Stimulated activated naive CD8-positive, alpha-beta T cell treated with anti-CD3 and anti-CD28 coated beads, Interleukin-15, Interleukin-2, amounts not matched to agents 100 U/mL and 50 U/mL, for 24 hours (primary cell): ENCODE measurements at places on chromosomes 5 and 9.

GRCh38 chr9:96413302-96414221 is 4.6 kb downstream of the ZNF367 start:
- no peak for DNase-seq

GRCh38 chr5:35354751-35355150 is 124.5 kb upstream of the PRLR start:
- DNase-seq, result no peak

DNA sequence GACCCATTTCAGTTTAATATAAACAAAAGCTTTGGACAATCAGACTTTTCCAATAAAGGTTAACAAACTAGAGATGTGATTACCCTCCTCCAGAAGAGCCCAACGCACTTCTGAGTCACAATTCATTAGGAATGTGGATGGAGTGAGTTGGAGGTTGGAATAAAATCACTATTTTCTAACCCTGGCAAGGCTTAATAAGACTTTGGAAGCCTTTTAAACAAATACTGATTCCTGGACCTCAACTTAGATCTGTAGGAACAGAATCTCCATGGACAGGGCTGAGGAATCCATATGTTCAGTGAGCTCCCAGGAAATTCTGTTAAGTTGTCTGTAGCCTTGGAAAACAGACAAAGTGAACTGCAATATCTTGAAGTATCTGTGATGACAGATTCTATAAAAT is 233.5 kb upstream of the ELL2 start:
- no peak for DNase-seq

DNA sequence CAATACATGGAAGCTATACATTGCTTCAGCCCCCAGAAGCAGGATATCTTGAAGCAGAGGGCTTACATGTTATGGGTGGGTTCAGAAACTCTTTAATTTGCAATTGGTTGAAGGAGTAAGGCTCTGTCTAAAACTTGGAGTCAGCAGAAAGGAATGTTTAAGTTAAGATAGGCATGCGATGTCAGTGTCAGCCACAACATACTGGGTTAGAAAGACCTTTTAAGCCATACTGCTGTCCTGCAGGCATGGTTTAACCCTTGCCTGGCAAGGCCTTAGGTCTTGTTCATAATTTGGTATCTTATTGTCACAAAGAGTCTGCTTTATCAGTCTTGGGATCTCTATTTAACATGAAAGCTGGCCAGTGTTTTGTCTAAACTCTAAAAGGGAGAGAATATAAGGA is 1619.6 kb upstream of the WWC1 start:
- DNase-seq, result no peak

DNA sequence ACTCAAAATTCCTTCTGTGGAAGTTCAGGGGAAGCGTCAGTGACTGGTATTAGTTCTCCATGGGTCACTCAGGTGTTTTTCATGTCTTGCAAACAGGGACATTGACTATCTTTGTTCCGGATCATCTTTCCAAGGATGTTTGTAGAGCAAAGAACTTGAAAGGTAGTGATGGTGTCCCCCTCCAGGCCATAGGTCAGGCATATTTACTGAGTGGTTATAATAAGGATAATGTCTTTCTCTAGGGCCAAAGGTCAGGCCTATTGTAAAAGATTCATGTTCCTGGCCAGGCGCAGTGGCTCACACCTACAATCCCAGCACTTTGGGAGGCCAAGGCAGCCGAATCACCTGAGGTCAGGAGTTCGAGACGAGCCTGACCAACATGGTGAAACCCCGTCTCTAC is 614.8 kb downstream of the KIF4B start:
- no peak for DNase-seq

- no peak for DNase-seq
Observed at GRCh38 chr9:99199938-99200539, 21.7 kb downstream of the ALG2 start.

- DNase-seq, result no peak
Observed at GRCh38 chr5:126519637-126520592, 75.1 kb downstream of the ALDH7A1 start.

- no peak for DNase-seq
Observed at GRCh38 chr9:76502746-76503145, 43.8 kb downstream of the GCNT1 start.

- DNase-seq, result no peak
Observed at GRCh38 chr5:961002-961710, 47.4 kb upstream of the NKD2 start.

DNA sequence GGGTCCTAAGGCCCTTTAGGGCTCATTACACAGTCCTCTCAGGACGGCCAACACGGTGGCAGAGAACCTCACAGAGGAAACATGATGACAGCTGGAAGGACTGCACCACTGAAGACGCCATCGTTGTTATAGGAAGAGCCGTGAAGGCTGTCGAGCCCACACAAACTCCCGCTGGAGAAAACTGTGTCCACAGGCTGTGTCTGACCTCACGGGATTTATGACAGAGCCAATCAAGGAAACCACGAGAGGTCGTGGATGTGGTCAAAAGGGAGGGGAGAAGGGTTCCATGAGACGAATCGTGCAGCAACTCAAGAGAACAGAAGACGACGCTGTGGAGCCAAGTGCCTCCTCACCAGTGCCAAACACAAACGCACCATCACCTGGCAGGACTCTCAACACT is 12.2 kb downstream of the QSOX2 start:
- DNase-seq, result peak; percentile 23

- no peak for DNase-seq
Observed at GRCh38 chr5:128228521-128228920, 145.0 kb downstream of the SLC12A2 start.

DNA sequence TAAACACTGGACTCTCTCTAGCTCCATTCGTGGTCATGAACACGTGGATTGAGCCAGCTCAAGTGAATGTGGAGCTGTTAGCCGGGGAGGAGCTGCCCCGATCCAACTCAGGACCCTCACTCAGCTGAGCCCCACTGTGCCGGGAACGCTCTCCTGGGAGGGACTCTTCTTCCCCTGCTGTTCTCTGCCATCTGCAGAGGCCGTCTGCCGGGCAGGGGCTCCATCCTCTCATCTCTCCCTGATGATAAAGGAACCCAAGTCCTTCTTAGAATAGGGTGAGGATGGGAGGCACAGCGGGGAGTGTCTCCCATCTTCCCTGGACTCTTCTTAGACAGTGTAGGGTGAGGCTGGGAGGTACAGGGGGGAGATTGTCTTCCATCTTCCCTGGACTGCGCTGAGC is 120.5 kb upstream of the IRX4 start:
- no peak for DNase-seq

DNA sequence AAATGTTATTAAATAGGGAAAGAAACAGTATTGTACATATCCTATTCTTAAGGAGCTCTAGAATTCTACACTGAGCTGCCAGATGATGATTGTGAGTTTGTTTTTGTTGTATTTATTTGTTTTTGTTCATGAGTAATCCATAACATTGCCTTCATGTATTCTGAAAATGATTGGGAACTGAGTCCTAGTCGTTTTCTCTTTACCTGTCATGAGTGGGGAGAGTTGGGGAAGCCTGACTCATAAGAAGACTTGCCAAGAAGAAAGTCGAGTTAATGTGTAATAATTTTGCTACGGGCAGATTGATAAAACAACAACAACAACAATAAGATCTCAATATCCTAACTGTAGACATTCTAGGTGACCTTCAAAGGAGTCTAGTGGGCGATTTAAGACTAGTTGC is 103.8 kb downstream of the ANKRD55 start:
- no peak for DNase-seq

DNA sequence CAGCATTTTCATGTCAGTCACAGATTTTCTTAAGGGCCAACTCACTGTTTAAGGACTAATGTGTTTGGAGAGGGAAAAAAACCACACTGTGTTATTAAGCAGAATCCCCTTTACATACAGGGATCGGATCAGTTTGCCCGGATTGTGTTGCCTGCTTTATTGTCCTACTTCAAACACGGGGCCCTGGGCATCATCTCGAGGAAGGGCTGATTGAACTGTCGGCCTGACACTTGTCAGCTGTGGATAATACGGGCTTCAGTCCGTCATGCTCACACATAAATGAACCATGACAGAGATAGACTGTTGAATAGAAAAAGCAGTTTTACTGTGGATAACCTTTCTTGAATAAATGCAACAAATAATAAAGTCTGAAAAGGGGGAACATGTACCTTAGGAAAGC is 325.0 kb downstream of the ZSWIM6 start:
- no peak for DNase-seq

DNA sequence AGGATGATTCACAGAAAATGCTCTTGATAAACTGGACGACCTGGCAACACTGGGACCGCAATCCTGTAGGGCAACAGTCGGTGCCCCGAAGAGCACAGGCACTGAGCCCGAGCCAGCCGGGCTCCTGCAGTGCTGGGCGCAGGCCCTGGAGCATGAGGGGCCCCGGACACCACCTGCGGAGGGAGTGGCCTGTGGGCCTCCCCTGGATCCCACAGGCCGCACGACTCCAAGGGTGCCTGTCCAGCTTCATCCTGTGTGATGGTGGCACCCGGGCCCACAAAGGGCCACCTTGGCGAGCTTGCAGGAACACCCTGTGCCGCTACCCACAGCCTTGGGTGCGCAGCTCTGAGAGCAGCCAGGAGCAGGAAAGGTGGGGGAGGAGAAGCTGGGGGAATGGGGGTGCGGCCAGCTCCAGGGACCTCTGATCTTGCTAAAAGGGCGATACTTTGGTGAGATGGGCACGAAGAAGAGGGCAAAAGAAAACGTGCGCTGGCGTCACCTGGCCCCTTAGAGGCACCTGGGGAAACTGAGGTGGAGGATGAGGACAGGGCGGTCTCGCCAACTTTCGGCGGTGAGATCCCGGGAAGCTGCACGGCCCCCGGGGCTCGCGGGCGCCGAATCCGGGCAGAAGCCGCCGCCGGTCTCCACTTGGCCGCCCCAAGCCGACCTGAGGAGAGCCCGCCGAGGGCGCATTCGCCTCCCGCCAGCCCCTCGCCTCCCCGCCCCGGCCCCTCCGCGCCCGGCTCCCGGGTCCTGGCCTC is 722 bp downstream of the TBC1D9B start:
- peak; percentile 37 for DNase-seq

DNA sequence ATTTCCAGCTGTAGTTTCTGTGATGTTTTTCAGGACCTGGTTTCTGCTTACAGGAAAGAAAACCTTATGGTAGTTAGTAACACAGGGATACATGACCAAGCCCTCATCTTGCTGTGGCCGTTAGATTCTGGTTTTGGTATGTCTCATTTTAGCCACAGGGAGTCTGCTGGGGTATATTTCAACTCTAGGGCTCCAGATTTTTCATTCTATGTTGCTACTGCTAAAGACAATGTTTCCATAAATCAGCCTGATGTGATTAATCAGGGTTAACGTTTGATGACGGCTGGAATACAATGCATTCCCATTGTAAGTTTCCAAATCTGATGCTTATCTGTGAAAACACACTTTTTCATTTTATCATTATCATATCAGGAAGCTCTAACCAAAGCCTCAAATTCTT is 48.2 kb downstream of the P4HA2 start:
- no peak for DNase-seq

- no peak for DNase-seq
Observed at GRCh38 chr9:93979721-93980120, 24.6 kb upstream of the BARX1 start.

DNA sequence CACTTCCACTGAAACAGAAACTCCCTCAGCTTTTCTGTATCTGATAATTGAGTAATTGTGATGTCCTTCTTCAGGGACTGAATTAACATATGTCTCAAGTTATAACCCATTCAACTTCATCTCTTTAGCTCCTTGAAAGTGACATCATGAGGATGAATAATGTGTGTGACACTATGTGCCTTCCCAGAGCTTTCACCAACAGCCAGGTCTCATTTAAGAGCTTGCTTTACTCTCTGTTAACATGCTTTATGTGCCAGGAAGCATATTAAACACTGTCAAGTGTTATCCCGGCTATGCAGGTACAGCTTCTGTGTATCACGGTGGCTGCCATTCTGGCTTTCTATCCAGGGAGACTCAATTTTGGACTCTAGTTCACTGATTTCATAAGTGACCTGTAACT is 799.9 kb downstream of the CDH12 start:
- no peak for DNase-seq

GRCh38 chr5:147882586-147883313 is 4.2 kb downstream of the SCGB3A2 start:
- DNase-seq, result no peak

DNA sequence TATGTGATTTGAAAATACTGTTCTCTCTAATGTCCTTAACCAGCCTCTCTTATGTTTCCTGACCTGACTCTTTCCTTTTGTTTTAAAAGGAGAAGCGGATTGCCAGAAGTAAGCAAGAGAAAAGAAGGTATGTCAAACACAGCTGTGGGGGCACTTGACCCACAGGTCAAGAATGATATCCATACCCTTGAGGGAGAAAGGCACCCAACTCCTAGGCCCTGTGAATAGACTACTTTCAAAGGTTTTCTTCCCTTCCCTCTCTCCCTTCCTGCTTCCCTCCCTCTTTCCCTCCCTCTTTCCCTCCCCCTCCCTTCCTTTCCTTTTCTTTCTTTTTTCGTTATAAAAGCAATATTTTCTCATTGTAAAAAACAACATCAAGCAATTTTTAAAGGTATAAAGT is 306.8 kb downstream of the TRPM3 start:
- DNase-seq, result no peak

GRCh38 chr5:172641359-172642050 is 442 bp downstream of the NEURL1B start:
- no peak for DNase-seq

DNA sequence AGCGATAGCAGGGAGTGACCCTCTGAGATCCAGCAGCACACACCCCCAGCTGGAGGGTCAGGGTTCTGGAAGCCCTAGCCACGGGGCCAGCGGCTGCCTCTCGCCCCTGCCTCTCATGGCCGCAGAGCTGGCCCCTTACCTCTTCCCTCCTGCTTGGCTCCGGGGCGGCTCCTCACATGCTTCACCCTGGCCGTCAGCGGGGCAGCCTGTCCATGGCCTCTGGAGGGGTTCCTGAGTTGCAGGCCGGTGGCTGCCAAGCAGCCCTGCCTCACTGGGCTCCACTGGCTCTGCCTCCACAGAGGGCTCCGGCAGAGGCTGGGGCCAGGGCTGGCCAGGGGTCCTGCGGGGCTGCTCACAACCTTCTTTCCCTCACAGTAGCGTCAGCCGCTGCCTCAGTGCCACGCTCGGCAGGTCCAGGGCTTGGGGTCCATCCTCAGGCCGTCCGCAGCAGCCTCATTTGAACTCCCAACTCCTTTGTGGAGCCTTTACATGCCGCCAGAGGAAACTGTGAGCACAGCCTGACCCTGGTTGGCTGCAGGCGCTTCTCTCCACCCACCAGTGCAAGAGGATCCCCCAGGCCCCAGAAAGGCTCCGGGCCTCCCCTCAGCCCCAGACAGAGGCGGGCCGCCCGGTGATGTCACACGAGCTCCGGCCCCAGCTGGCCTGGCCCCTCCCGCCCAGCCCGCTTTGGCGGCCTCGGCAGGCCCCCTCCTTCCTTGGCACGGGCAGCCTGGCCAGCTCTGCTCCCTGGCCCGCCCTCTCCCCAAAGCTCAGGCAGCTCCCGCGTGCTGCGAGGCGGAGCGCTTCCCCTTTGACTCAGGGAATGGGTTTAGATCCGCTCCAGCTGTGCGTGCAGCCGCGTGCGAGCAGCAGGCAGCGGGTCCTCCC is at the start of gene ANGPTL2:
Gene ANGPTL2 (minus strand): TSS at position 460 of the 888 bp plus-strand sequence. CDS start 13,904 bp downstream, outside the sequence.
- peak; percentile 25 for DNase-seq
